ENCODE measurements at places on chromosomes 7 and 10. TPM values are rescaled to one million over a fixed set of nuclear protein-coding genes. Genes with fewer than 3 reads are reported as not detected.

- peaks cover 10% of the 10 kb centered on the region for H3K4me1 ChIP-seq
- no peak overlapping the region for H3K27ac ChIP-seq
- peaks cover 16% of the 10 kb centered on the region for H3K36me3 ChIP-seq
- H3K4me3 ChIP-seq: no peak overlapping the region
- DNase-seq: peak; percentile 10
These were observed 107.3 kb downstream of the LRRN3 start for GRCh38 chr7:111198255-111198654.

SLC13A4 gene
- not detected for total RNA-seq

DNA sequence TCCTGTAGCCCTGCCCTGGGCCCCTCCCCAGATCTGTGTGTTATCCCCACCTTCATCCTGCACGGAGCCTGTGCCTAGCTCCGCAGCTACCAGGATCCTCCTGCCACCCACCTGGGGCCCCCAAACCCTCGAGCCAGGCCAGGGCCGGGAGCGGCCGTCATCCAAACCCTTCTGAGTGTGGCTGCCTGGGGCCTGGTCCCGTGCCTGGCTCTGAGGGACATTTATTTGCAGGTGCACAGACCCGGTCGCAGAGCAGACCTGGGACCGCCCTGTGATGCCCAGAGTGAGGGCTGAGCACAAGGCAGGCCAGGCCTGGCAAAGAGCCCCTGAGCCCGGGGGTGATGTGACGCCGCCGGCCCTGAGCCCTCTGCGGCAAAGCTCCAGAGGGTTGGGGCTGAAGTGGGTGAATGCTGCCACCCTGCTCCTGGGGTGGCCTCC lies 27.4 kb upstream of the INPP5A start:
- H3K36me3 ChIP-seq: no peaks in the 10 kb centered on the region
- no peaks in the 10 kb centered on the region for H3K27me3 ChIP-seq
- H3K27ac ChIP-seq: no peak overlapping the region
- DNase-seq: no peak
- no peaks in the 10 kb centered on the region for H3K4me1 ChIP-seq

SYPL1 gene
- 44.6 TPM for total RNA-seq
